Calu3 (cell line): ENCODE measurements at places on chromosomes 3 and 15.
A peak's percentile ranks its signal among the peaks of the same experiment; 100 is the strongest.

DNA sequence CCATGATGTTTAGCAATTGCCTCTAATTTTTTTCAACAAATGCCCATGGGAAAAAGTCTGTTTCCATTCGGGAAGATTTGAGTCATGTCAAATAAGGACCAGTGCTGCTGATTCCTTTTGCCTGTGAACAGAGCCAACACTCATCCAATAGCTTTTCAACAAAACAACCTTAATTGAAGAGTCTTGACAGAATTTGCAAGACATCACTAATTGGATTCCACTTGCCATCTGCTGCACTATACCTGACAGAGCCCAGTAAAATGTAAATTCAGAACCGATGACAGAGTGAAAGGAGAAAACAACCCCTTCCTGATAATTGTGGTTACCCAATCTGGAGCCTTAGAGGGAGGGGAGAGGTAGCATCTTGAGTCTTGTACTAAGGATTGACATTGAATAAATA is 426.7 kb downstream of the AGBL1 start:
- no peak for DNase-seq

DNA sequence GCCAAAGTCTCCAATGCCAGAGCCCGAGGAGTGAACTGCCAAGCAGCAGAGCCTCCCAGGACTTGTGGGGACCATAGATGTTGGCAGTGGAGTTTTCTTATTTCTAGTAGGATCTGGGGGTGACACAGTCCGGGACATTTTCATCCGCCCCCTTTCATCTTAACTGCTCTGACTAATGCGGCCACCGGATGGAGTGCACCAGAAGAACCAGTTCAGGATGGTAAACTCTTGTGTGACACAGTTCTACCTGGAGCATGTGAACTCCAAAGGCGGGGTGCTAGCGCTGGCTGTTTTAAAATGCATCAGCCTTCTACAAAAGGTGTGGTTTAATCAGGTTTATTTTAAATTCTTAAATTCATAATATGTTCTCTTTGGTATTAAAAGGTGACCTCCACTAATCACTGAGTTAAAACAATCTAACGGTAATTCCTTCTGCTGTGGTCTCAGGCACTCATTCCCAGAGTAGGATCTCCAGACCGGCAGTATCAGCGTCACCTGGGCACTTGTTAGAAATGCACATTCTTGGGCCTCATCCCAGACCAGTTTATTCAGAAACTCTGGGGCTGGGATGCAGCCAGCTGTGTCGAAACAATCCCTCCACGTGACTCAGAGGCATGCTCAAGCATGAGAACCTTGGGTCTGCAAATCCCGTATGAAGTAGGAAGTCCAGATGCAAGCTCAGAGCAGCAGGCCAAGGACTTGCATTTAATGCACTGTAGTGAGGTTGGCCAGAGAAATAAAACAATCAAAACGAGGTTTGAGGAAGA is 105.5 kb downstream of the GABRB3 start:
- DNase-seq, result no peak

DNA sequence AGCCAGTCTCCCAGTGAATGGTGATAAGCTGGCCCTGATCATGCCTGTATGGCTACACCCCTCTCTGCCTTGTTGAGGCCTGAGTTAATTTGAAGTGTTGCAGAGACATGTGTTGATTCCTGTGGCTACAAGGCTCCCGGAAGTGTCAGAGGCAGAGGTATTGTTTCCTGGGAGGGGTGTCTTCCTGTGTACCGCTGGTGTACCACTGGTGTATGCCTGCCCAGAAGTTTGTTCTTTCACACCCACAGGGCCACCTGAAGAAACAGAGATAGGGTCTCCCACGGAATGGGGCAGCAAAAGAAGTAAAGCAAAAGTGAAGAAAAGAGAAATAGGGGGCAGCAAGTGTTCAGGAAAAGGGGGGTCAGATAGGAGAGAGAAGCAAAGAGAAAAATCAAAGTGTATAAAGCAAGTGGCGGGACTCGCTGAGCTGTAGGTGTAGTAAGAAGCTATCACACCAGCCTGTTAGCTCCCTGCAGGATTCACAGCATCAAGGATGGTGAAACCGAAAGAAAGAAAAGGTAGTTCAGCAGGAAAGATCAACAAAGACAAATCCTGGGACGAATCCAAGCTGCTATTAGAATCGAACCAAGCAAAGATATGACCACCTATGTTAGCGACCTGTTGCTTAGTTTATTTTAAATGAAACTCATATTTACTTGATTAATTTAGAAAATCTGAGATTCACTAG is 36.6 kb upstream of the CD47 start:
- no peak for DNase-seq

- DNase-seq, result peak; percentile 29
Observed at GRCh38 chr3:71066849-71067261, 516.7 kb downstream of the FOXP1 start.

DNA sequence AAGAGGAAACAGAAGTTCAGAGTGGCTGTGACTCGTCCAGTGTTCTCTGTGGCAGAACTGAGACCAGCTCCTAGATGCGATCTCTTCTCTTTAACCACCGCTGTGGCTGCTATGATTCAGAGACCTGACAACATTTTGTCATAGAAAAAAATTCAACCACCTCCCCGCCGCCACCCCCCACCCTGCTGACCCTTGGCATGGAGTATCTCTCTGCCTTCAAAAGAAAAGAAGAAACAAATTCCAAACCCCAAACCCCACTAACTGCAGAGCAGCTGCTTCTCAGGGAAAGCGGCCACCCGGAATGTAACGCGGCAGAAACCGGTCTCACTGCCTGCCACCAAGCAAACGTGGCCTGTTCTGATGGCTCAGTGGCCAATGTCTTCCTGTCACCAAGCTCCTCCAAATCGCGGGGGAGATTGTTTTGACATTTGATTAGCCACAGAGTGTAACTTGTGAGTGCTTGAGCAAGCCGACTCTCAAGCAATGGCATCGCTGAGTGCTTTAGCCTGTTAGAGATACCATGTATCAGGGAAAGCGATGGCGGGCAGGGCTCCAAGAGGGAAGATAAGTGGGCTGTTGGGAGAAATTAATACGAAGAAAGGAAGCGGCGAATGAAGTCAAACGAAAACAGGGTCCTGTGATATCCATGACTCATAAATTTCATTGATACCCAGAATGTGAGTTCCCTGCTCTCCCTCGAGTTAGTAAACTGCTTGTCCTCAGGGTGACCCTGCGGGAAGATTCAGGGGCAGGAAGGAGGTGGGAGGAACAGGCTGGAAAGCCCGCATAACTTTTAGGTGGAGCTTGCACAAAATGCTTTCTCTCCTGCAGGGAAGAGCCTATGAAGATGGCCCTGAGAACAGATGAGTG is 44.8 kb upstream of the TLE3 start:
- DNase-seq, result no peak

- no peak for DNase-seq
Observed at GRCh38 chr3:32937331-32937730, 14.1 kb upstream of the CCR4 start.
